ENCODE measurements at places on chromosomes 1 and 21. TPM values are rescaled to one million over a fixed set of nuclear protein-coding genes. Genes with fewer than 3 reads are reported as not detected.

PROK1 gene
- total RNA-seq: not detected

DNA sequence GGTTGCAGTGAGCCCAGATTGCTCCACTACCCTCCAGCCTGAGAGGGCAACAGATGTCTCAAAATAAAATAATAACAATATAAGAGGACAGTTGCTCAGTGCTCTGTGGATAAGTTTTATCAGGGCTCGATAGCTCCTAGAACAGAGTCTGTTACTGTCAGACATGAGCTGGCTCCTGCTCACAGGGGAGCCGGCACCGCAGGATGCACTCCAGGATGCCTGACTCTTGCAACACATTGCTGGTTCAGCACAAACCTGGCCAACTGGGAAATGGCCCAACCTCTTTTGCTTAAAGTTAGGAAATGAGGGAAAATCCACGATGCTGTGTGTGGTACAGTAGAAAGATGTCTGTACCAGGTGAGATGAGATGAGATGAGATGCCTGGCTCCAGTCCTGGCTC lies 5.8 kb upstream of the CTSE start:
- no peak for DNase-seq

- no peak for DNase-seq
These were observed 39.7 kb downstream of the PBX1 start for GRCh38 chr1:164598719-164599118.

DNA sequence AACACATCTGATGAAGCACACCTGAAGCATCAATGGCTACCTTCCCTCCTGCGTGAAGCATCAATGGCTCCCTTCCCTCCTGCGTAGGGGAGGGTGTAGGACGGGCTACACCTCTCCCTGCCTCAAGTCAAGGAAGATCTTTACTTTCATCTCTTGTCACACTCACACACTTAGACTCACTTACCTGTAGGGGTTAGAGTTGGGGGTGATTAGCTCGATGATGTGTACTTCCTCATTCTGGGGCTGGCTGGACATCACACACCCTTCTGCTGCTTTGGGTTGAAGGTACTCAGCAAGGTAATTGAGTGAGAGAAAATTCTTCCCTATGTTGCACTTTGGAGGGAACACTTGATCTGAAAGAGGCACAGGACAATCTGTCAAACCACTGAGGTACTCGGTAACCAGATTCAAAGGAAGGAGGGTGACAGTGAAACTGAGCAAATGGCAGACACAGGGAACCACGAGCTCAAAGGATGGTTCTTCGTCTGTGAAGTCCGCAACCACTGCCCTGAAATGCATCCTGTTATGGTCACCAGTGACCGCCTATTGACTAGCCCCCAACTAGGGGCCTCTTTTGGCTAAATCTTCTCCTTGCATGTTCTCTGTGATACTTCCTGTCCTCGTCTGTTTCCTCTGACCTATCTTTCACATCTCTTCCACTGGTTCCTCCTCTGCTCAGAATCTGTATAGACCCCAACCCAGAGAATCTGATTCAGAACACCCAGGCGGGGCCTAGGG lies 156.2 kb downstream of the TGFBR3 start:
- DNase-seq: no peak

GRCh38 chr21:46483300-46484295 lies 24.9 kb downstream of the DIP2A start:
- DNase-seq: no peak

BEND5 gene
- total RNA-seq: not detected

MTARC2 gene
- total RNA-seq: 1.2 TPM
